NCI-H2081 treated with DMSO at 0.1 percent for 48 hours (cell line): ENCODE measurements at places on chromosomes 11 and 22.
A peak's percentile ranks its signal among the peaks of the same experiment; 100 is the strongest.

- no peak for DNase-seq
Observed at GRCh38 chr22:19809741-19810140, 44.9 kb downstream of the GNB1L start.

GRCh38 chr22:38513063-38513462 lies 7.0 kb upstream of the DDX17 start:
- no peak for DNase-seq

- DNase-seq: no peak
Observed at GRCh38 chr22:46289244-46289891, 7.3 kb upstream of the GTSE1 start.

DNA sequence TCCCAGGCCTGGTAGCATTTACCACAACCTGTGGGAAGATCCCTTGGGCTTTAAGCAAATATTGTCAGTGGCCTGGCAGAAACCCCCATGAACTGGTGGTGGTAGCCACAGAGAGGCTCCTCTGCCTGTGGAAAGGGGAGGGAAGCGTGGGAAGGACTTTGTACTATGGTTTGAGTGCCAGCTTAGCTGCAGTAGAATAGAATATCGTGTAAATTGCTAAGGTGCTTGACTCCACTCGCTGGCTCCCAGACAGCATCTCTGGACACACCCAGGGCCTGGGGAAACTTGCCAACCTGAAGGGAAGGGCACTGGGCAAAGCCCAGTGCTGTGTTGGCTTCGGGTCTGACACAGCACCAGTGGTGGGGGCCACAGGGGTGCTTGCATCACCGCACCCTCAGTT lies 52.6 kb downstream of the XRRA1 start:
- no peak for DNase-seq

- DNase-seq: no peak
Observed at GRCh38 chr11:122229078-122229477, 113.1 kb upstream of the BLID start.

DNA sequence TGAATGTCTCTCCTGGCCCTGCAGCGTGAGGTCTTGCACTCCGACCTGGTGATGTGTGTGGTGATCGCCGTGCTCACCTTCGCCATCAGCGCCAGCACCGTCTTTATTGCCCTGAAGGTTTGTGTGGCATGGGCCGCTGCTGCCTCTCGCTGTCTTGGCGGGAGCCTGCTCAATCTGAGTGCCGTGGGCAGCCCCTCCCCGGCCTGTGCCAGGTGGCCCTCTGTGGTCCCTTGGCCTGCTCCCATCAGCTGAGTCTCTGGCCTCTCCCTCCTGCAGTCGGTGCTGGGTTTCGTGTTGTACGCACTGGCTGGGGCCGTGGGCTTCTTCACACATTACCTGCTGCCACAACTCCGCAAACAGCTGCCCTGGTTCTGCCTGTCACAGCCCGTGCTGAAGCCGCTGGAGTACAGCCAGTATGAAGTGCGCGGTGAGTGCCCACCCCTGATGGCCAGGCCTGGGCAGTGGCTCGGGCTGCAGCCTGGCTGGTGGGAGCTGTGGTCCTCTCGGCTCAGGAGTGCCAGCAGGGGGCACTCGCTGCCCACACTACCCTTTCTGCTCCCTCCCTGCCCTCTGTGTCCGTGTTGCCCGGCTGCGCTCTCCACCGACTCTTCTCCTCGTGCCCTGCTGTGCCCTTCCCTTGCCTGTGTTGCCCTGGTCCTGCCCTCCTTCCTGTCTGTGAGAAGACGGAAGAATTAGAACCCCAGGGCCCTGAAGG lies 10.2 kb downstream of the PCNX3 start:
- no peak for DNase-seq

GRCh38 chr11:107561688-107562087 lies 3.8 kb downstream of the ALKBH8 start:
- DNase-seq: no peak

DNA sequence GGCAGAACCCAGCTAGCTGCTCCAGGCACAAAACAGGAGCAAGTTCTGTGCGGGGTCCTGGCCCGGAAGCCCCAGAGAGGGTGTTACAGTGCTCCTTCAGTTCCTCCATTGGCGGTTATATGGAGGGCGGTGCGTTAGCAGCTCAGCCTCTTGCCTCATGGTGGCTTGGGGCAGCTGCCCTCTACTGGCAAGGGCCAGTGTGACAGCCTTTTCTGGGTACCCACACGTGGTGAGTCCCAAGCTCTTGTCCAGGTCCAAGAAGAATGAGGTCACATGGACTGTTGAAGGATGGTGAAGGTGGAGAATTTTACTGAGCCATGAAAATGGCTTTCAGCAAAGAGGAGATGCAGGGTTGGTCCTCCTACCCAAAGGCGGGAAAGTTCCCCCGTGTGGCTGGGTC lies 100.5 kb downstream of the WT1 start:
- no peak for DNase-seq

GRCh38 chr22:44698531-44699421 lies 3.2 kb upstream of the PRR5 start:
- no peak for DNase-seq

GRCh38 chr11:128741916-128742315 lies 48.0 kb downstream of the FLI1 start:
- no peak for DNase-seq

DNA sequence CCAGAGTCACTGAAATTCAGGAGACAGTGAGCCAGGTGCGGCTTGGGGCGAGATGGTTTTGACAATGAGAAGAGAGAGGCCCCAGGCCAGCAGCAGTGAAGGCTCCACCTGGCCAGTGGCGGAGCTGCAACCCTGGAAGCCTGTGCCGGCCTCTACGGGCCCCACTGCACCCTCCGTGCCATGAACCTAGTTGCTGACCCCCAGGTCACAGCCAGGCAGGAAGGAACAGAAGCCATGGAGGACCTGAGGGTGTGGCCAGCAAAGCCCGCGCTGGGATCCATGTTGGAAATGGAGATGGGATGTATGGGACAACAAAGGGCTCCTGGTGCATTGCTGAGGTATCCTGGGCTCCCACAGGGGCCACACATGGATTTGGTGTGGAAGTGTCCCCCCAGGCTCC lies 1528.5 kb downstream of the BRD1 start:
- DNase-seq: no peak

GRCh38 chr11:57484141-57484710 lies 23.9 kb downstream of the RTN4RL2 start:
- no peak for DNase-seq

- no peak for DNase-seq
Observed at GRCh38 chr11:28615542-28615941, 507.4 kb downstream of the METTL15 start.

DNA sequence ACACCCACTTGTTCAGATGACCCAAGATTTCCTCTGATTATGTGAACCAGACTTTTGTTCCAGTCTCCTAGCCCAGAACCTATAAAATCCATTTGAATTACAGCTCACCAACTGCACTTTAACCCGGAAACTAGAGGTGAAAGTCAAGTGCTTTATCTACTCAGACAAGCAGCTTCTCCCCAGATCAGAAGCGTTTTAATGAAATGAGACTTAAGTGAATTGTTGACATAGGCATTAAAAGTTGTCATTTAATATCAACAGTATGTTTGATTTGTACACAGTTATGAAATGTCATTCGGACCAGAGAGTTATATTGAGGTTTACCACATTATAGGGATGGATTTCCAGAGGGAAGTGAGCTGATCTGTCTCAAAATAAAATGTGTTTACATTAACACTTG lies 52.0 kb downstream of the CADM1 start:
- DNase-seq: no peak

DNA sequence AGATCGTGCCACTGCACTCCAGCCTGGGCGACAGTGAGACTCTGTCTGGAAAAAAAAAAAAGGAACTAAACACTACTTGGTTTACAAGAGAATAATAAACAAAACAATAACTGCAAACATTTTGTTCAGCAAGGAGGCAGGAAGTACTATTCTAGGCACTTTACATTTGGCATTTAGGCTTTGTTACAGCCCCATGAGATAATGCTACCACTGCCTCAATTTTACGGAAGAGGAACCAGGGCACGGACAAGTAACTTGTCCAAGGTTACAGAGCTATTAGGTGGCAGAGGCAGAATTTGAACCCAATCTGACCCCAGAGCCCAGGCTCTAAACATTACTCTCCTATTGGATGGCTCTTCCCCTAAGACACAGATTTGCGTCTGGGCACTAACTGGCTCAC lies 108.7 kb upstream of the AKIP1 start:
- no peak for DNase-seq

GRCh38 chr11:127998421-127998820 lies 588.9 kb downstream of the ETS1 start:
- no peak for DNase-seq

DNA sequence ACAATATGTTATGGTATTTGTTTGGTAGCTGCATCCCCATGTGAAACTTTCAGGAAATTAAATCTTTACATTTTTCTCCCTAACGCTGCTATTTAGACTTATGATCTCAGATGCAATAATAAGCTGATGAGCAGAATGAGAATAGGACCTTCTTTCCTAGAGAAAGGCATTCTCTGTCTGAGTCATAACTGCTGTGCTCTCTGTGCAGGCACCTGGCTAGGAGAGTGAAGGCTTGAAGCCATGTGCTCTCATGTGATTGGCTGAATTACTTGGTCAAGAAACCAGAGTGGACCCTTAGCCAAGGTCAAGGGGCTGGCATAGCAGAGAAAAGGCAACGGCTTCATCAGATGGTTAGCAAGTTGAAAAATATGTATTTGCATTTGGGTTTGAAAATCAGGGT lies 185.0 kb downstream of the ADAMTS15 start:
- no peak for DNase-seq

GRCh38 chr11:46294365-46295309 lies 17.2 kb downstream of the CREB3L1 start:
- DNase-seq: no peak

DNA sequence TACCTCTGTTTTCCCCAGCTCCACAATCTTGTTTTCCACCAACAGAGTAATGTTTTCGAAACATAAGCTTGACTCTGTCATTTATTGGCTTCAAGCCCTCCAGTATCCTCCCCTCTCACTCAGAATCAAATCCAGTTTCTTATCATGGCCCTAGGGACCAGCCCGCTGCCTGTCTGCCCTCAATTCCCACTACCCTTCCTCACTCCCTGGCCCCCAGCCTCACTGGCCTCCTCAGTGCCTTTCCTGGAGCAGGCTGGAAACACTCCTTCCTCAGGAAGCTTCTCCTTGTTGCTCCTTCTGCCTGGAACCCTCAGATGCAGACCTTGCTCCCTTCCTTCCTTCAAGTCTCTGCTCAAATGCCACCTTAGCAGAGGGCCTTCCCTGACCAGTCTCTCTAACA lies 3.9 kb downstream of the POLD4 start:
- no peak for DNase-seq

- no peak for DNase-seq
Observed at GRCh38 chr11:28727254-28727653, 619.1 kb downstream of the METTL15 start.

DNA sequence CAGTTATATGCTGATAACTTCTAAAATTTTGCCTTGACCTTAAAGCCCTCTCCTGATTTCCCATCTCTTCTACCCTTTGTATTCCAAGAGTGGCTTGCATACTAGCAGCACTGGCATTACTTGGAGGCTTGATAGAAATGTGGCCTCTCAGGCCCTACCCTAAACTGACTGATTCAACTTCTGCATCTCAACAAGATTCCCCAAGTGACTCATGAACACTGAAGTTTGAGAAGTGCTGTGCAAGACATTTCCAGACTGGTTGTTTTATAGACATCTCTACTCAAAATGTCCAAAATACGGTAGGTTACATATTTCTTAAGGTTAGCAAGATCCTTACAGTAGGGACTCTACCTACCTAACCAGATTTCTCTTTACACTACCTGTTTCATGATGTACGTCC lies 48.6 kb downstream of the SESN3 start:
- no peak for DNase-seq

GRCh38 chr11:1271002-1271401 lies 38.4 kb downstream of the TOLLIP start:
- DNase-seq: no peak

GRCh38 chr11:22703040-22703439 lies 36.6 kb downstream of the GAS2 start:
- DNase-seq: peak; percentile 38

GRCh38 chr22:25746012-25746373 lies 4.0 kb downstream of the MYO18B start:
- DNase-seq: no peak

DNA sequence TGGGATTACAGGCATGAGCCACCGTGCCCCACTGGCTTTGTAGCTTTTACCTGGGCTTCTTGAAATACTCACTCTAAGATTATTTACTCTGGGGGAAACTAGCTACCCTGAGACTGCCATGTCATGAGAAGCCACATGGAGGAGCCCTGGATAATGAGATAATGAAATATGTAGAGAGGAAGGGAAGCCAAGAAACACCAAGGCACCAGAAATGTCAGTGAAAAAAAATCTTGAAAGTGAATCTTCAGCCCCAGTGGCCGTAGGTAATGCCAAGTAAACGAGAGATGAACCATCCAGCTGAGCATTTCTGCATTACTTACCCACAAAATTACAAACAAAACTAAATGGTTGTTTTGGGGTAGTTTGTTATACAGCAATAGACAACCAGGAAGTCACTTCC lies 125.6 kb downstream of the APIP start:
- DNase-seq: no peak

GRCh38 chr11:12411806-12412727 lies 34.7 kb downstream of the PARVA start:
- DNase-seq: peak; percentile 24

DNA sequence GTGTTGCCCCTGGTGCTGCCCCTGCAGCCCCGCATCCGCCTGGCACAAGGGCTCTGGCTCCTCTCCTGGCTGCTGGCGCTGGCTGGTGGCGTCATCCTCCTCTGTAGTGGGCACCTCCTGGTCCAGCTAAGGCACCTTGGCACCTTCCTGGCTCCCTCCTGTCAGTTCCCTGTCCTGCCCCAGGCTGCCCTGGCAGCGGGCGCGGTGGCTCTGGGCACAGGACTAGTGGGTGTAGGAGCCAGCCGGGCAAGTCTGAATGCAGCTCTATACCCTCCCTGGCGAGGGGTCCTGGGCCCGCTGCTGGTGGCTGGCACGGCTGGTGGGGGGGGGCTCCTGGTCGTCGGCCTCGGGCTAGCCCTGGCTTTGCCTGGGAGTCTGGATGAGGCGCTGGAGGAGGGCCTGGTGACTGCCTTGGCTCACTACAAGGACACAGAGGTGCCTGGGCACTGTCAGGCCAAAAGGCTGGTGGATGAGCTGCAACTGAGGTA lies 278 bp downstream of the ROM1 start:
- no peak for DNase-seq

DNA sequence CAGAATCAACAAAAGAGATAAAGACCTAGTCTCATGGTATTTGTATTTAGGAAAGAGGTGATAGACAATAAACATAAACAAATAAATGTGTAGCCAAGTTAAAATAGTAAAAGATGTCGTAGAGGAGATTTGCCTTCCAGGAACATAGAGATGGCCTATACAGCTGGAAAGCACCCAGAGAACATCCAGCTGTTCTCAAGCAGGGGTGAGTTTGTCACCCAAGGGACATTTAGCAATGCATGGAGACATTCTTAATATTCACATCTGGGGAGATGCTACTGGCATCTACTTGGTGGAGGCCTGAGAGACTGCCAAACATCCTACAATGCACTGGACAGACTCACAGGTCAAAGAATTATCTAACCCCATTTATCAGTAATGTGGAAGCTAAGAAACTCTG lies 88.3 kb downstream of the C11orf87 start:
- DNase-seq: no peak
